ENCODE measurements at places on chromosomes 13 and 19.

DNA sequence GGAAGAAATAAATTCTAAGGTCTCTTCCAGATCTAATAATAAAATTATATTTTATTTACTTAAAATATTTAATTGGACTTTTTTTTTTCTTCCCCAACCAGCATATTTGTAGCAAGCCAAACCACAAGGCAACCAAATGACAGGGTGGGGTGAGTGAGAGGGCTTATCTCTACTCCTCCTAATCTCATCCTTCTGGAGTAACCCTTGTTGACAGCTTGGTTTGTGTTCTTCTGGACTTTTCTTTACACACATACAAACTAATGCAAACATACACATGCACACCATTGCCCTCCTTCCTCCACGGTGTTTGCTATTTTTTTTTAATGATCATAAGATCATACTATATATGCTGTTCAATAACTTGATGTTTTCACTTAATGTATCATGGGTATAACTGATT is 383.1 kb downstream of the DLEU7 start:
- DNase-seq, result no peak

- DNase-seq, result no peak
Measured at GRCh38 chr13:97125810-97126738, 96.1 kb upstream of the MBNL2 start.

- DNase-seq, result no peak
Measured at GRCh38 chr13:46775385-46776107, 21.4 kb downstream of the ESD start.

GRCh38 chr19:45848922-45849321 is 14.0 kb downstream of the SYMPK start:
- DNase-seq, result no peak

GRCh38 chr19:6249296-6249695 is 30.5 kb downstream of the MLLT1 start:
- no peak for DNase-seq
